Activated CD8-positive, alpha-beta T cell treated with anti-CD3 and anti-CD28 coated beads, Interleukin-2, amount 10 ng/mL, durations not matched to agents 7 days and 5 days (primary cell): ENCODE measurements at places on chromosomes 5 and 9.

- no peak for DNase-seq
- H3K4me3 ChIP-seq, result no peak overlapping the region
- H3K27me3 ChIP-seq, result no peaks in the 10 kb centered on the region
- no peaks in the 10 kb centered on the region for H3K36me3 ChIP-seq
- H3K27ac ChIP-seq, result no peak overlapping the region
These were observed 65.9 kb downstream of the DAB2IP start for GRCh38 chr9:121717141-121717991.

DNA sequence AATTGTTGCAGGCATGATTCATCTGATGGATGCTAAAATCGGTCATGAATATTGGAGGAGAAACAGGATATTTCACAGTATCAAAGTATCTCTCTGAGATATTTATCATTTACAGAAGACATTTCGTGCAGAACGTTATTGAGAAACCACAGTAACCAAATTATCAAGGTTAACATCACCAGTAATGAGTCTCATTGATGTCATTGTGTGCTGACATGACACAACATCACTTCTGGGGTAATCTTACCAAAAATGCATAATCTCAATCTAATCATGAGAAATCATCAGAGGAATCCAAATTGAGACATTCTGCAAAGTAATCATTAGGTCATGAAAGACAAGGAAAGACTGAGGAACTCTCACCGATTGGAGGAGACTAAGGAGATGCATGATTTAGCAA lies 42.7 kb downstream of the C5orf22 start:
- DNase-seq, result no peak
- H3K27me3 ChIP-seq, result peaks cover 9% of the 10 kb centered on the region
- H3K4me1 ChIP-seq, result no peaks in the 10 kb centered on the region
- H3K27ac ChIP-seq, result no peak overlapping the region

DNA sequence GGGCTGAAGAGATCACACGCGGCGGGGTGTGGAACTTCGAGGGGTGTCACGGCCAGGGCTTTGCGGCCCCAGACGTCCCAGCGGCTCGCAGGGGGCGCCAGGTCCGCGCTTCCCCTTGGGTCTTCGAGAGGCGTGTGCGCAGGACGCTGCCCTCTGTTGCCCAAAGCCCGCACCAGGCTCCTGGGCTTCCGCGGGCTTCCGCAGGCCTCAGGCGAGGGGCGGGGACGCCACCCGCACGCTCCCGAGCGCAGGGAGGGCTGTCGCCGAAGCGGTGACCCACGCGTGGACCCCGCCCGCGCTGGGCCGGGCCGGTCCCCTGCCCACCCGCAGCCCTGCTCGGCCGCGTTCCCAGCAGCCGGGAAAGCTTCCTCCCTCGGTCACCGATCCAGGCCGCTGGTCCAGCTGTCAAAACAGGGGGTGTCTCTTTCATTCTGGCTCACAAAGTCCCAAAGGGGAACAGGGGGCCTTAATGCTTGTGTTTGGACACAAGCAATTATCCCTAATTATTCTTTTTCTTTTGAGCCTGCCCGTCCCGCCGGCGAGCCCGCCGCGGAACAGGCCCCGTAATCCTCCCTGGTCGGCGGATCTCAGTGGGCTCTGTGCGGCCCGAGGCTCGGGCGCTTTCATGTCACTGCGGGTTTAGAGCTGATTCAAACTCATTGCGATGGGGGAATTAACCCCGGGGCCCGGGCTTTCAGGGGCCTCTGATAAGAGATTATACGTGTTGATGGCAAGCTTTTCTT lies 60.6 kb downstream of the TMEM174 start:
- H3K36me3 ChIP-seq, result no peaks in the 10 kb centered on the region
- DNase-seq, result no peak
- peaks cover 21% of the 10 kb centered on the region for H3K4me1 ChIP-seq
- peaks cover 70% of the 10 kb centered on the region for H3K27me3 ChIP-seq
- H3K4me3 ChIP-seq, result no peak overlapping the region

DNA sequence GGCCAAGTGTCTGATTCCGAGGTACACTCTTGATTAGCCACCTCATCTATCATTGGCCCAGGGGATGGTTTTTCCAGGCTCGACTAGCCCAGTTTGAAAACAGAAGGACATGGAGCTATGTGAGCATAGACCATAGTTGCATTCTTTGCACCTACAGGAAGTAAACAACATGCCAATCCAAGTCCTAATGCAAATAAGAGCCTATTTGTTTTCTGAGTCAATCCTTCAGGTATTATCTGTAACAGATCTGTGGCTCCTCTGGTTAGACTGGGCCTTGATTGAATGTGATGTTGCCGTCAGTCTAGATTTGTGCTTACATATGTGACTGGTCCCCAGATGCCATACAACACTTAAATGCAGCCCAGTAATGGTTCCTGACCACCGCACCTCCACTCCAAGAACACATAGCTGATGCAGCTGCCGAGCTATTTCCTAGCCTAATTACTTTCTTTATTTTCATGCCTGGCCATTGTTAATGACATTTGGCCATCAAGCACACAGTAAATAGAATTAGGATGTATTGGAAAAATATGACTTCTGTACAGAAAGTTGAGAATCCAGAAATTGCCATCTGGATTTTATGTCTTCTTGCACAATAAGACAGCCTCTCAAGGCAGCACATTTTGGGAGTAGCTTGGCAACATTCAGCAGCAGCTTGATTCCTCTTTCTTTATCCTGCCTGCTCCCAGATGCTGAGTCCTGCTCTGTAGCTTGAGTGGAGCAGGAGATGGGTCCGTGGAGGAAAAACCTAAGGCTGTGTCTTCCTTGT lies 29.5 kb upstream of the ARHGAP26 start:
- DNase-seq, result no peak
- no peak overlapping the region for H3K27ac ChIP-seq
- peaks cover 9% of the 10 kb centered on the region for H3K27me3 ChIP-seq
- H3K4me3 ChIP-seq, result no peak overlapping the region

- H3K4me3 ChIP-seq, result no peak overlapping the region
- no peak overlapping the region for H3K27ac ChIP-seq
- DNase-seq, result no peak
- peaks cover 3% of the 10 kb centered on the region for H3K27me3 ChIP-seq
These were observed 110.5 kb downstream of the NUDT12 start for GRCh38 chr5:103452089-103452488.

- DNase-seq, result no peak
- H3K4me3 ChIP-seq, result no peak overlapping the region
- H3K27ac ChIP-seq, result no peak overlapping the region
- peaks cover 9% of the 10 kb centered on the region for H3K4me1 ChIP-seq
- peaks cover 4% of the 10 kb centered on the region for H3K27me3 ChIP-seq
These were observed 9.4 kb downstream of the PRELID2 start for GRCh38 chr5:145825751-145826180.

DNA sequence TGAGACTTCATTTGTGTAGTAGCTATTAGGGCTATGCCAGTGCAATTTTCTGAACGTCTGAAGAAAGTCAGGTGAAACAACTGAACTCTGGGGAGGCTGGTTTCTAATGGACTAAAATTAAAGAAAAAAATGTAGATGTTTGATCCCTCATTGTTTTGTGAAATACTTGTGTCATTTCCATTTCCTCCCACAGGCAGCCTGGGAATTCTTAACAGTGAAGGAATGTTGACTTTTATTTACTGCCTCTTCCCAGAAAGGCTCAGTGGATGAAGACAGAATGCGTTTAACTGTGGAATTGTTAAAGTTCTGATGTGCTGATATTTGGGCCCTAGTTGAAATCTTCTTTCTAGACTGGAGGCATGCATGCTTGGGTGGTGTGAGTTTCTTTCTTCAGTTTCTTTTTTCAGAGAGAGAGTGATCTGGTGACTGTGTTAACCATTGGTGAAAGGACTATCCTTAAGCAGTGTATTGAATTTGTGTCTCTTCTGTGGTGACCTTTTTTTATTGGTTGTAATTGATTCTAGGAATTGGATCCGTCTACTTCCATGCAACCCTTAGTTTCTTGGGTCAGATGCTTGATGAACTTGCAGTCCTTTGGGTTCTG lies 15.5 kb downstream of the ACER2 start:
- no peak overlapping the region for H3K27ac ChIP-seq
- H3K36me3 ChIP-seq, result peaks cover 4% of the 10 kb centered on the region
- H3K4me3 ChIP-seq, result no peak overlapping the region
- H3K27me3 ChIP-seq, result no peaks in the 10 kb centered on the region

DNA sequence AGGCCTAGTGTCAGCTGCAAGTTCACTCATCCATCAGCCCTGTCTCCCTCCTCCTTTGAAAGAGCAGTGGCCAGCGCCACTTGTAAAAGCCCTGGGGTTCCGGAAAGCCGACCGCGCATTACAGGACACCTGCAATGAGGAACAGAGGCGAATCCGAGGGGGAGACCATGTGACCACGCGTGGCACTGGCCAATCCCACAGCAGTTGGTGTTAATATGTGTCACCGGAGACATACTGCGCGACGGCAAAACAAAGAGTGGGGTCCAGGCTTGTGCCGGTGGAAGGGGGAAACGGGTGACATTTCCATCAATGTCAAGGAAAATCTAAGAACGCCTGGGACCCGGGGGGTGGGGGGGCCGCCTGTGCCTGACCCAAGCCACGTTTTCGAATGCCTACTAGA lies 480.8 kb downstream of the SPATA31A7 start:
- no peak for DNase-seq
- peaks cover 4% of the 10 kb centered on the region for H3K36me3 ChIP-seq
- no peaks in the 10 kb centered on the region for H3K27me3 ChIP-seq
- H3K4me1 ChIP-seq, result no peaks in the 10 kb centered on the region

- H3K36me3 ChIP-seq, result no peaks in the 10 kb centered on the region
- no peak overlapping the region for H3K4me3 ChIP-seq
- H3K4me1 ChIP-seq, result no peaks in the 10 kb centered on the region
- no peak overlapping the region for H3K27ac ChIP-seq
- no peak for DNase-seq
- H3K27me3 ChIP-seq, result peaks cover 2% of the 10 kb centered on the region
These were observed 419.5 kb upstream of the ACTBL2 start for GRCh38 chr5:57902095-57902494.

GRCh38 chr9:132293145-132293721 lies 61.6 kb downstream of the SETX start:
- H3K36me3 ChIP-seq, result peaks cover 51% of the 10 kb centered on the region
- no peaks in the 10 kb centered on the region for H3K27me3 ChIP-seq
- H3K4me3 ChIP-seq, result peak overlapping the region; percentile 22
- DNase-seq, result no peak
- H3K4me1 ChIP-seq, result peaks cover 27% of the 10 kb centered on the region
- H3K27ac ChIP-seq, result peak overlapping the region; percentile 75

GRCh38 chr5:14034963-14035362 lies 90.5 kb upstream of the DNAH5 start:
- no peaks in the 10 kb centered on the region for H3K4me1 ChIP-seq
- no peak overlapping the region for H3K27ac ChIP-seq
- H3K4me3 ChIP-seq, result no peak overlapping the region
- no peaks in the 10 kb centered on the region for H3K36me3 ChIP-seq
- peaks cover 12% of the 10 kb centered on the region for H3K27me3 ChIP-seq

DNA sequence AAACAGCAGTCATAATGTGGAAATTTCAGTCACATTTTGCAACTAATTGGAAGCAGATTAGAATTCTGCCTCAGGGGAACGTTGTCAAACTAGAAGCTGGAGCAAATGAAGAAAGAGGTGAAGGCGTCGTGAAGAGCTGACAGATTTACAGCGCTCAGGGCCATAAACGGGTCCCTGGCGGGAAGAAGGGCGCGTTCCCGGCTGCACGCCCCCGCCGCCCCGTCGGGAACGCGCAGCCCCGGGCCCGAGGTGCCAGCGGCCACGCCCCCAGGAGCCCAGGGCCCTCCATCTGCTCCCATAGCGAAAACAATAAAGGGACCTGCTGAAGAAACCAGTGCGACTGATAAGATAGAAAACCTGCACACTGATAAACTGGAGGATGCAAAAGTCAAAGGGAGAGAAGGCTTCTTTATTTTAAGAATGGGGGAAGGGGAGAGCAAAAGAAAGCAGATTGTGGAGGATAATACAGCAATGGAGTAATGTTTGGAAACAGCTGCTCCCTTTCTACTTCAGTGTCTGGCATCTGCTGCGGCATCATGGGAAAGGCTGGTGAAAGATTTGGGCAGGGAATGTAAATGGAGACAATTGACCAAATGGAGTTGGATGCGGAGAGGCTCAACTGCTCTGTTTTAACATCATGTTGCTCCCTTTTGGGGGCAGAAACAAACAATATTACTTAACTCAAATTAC lies 11.1 kb downstream of the ZNF608 start:
- H3K4me1 ChIP-seq, result no peaks in the 10 kb centered on the region
- DNase-seq, result no peak
- H3K36me3 ChIP-seq, result no peaks in the 10 kb centered on the region
- H3K27me3 ChIP-seq, result peaks cover 18% of the 10 kb centered on the region
- H3K4me3 ChIP-seq, result no peak overlapping the region

DNA sequence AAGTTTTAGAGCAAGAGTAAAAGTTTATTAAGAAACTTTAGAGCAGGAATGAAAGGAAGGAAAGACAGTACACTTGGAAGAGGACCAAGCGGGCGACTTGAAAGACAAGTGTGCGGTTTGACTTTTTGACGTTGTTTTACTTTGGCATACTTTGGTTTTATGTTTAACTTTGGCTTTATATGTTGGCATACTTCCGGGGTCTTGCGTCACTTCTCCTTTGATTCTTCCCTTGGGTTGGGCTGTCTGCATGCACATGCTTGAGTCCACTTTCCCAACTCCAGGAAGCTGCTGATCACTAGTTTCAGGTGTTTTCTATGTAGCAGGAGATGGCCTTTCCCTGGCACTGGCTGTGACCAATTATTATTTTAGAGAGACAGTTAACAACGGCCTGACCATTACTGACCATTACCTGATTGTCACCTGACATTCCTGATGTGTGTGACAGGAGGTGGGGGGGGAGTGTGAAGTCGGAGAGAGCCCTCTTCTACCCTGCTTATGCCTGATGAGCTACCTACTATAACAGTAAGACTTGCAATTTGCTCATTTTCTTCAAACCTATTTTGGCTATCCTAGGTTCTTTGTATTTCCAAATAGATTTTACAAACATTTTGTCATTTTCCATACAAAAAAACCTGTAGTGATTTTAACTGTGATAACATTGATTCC lies 45.5 kb downstream of the TNFSF8 start:
- peaks cover 21% of the 10 kb centered on the region for H3K4me1 ChIP-seq
- H3K4me3 ChIP-seq, result no peak overlapping the region
- no peak for DNase-seq
- no peak overlapping the region for H3K27ac ChIP-seq
- no peaks in the 10 kb centered on the region for H3K27me3 ChIP-seq
- peaks cover 24% of the 10 kb centered on the region for H3K36me3 ChIP-seq

GRCh38 chr5:74361406-74362358 lies 278.8 kb downstream of the ENC1 start:
- no peak overlapping the region for H3K27ac ChIP-seq
- H3K4me3 ChIP-seq, result no peak overlapping the region
- no peaks in the 10 kb centered on the region for H3K36me3 ChIP-seq
- no peaks in the 10 kb centered on the region for H3K27me3 ChIP-seq
- DNase-seq, result no peak

DNA sequence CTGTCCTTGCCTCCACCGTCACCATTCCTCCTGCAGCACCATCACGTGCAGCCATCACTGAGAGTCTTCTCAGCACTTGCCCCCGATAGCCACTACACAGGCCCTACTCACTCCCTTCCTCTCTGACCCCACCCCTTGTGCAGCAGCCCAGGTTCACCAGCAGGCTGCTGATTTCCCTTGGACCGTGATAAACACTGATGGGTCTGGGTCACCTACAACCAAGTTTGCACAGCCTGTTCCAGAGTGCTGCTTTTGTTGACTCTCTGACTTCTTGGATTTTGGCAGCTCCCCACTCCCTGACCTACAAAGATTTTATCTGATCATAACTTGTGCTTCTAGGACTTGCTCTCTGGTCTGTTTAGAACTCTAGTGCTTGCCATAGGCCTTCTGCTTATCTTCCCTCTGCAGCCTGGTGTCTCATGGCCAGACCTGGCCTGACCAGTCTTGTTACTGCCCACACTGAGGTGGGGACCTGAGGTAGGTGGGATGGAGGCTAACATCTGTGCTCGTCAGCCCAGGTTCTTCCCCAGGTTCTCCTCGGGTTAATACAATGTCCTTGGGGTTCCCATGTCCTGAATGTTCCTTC lies 109.3 kb downstream of the TARS1 start:
- peaks cover 2% of the 10 kb centered on the region for H3K27me3 ChIP-seq
- no peaks in the 10 kb centered on the region for H3K36me3 ChIP-seq
- no peak overlapping the region for H3K27ac ChIP-seq
- H3K4me3 ChIP-seq, result no peak overlapping the region
- no peaks in the 10 kb centered on the region for H3K4me1 ChIP-seq
